ENCODE measurements at places on chromosomes 3 and 15.

- H3K27ac ChIP-seq: peak overlapping the region; percentile 27
- H3K4me3 ChIP-seq: no peak overlapping the region
- H3K36me3 ChIP-seq: peaks cover 78% of the 10 kb centered on the region
- peaks cover 29% of the 10 kb centered on the region for H3K4me1 ChIP-seq
- H3K27me3 ChIP-seq: no peaks in the 10 kb centered on the region
Observed at GRCh38 chr15:78018946-78019644, 58.4 kb downstream of the TBC1D2B start.

DNA sequence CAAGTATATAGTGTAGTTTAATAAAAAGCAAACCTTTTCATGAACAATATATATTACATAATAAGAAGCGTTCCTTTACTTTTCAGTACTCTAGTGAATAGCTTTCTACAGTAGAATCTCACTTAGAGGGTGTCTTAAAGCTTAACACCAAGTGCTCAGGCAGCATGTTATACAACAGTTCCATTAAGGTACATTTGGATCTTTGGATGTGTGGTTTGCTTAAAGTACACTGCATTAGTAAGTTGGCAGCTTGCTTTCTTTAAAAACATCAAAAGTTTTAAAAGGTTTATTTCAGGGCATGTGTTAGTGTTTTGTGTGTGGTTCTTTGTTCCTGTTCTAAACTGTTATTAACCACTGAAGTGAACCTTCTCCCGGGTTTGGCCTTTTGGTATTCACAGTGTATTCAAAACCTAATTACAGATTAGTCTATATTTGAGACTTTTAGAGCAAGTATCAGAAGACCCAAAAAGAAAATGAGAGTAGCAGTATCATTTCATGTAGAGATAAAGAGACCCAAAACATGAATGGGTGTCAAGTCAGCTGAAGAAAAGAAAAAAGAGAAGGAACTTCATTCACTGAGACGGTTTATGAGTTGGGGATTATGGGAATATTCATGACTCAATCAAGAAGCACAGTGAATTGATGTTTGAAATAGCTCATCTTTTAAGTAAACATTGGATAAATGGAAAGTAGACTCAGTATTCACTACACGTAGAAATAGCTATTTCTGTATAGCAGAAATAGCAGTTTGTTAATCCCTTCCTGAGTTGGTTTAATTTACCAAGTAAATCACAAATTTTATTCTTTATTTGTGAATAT lies 93.9 kb downstream of the OPA1 start:
- no peak for DNase-seq
- peaks cover 9% of the 10 kb centered on the region for H3K36me3 ChIP-seq
- H3K4me1 ChIP-seq: no peaks in the 10 kb centered on the region
- H3K27ac ChIP-seq: no peak overlapping the region

DNA sequence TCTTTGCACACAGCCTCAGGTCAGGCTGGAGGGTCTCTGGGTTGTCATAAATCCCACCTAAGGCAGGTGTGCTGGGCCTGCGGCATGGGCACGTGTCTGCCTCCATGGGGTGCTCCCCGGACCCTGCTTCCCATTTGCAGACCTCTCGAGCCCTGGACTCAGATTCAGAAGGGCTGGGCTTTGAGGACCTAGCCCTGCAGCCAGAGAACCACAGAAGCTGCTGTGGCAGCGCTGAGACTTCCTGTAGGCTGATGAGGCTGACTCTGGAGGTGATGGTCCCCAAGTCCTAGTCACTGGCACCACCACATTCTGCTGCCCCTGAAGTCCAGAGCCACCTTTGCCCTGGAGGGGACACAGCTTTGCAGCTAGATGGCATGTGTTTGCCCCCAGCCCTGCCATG lies 156.4 kb downstream of the LRRC28 start:
- peaks cover 19% of the 10 kb centered on the region for H3K4me1 ChIP-seq
- no peaks in the 10 kb centered on the region for H3K36me3 ChIP-seq
- no peak overlapping the region for H3K4me3 ChIP-seq
- no peak for DNase-seq
- H3K27ac ChIP-seq: peak overlapping the region; percentile 54

GRCh38 chr15:50880206-50880605 lies 28.3 kb upstream of the AP4E1 start:
- H3K4me1 ChIP-seq: peaks cover 17% of the 10 kb centered on the region
- peak overlapping the region; percentile 31 for H3K27ac ChIP-seq
- no peak for DNase-seq
- H3K36me3 ChIP-seq: no peaks in the 10 kb centered on the region

DNA sequence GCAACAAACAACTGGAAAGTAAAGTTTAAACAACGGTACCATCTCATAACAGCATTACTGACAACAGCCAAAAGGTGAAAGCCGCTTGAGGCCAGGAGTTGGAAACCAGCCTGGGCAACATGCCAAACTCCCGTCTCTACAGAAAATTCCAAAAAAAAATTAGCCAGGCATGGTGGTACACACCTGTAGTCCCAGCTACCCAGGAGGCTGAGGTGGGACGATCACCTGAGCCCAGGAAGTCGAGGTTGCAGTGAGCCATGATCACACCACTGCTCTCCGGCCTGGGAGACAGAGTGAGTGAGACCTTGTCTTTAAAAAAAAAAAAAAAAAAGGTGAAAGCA lies 4.4 kb downstream of the TNK2 start:
- DNase-seq: peak; percentile 36
- no peaks in the 10 kb centered on the region for H3K36me3 ChIP-seq
- peaks cover 84% of the 10 kb centered on the region for H3K4me1 ChIP-seq
- no peaks in the 10 kb centered on the region for H3K27me3 ChIP-seq
- no peak overlapping the region for H3K27ac ChIP-seq
- no peak overlapping the region for H3K4me3 ChIP-seq

DNA sequence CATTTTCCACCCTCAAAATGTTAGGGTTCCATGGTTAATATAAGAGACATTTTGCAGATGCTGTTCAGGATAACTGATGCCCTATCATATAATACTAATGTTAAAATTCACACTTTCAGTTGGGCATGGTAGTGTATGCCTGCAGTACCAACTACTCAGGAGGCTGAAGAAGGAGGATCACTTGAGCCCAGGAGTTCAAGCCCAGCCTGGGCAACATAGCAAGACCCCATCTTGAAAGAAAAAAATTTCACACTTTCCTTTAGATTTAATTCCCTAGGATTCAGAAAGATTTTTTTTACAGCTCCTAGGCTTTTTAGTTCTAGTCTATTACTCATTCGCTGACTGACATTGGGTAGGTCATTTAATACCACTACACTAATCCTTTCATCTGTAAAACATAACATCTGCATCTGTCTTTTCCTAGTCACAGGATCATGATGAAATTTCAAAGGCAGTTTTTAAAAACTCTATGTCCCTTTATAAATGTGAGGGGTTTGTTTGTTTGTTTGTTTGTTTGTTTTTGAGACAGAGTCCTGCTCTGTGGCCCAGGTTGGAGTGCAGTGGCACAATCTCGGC lies 103.7 kb downstream of the MYO5A start:
- no peaks in the 10 kb centered on the region for H3K4me1 ChIP-seq
- peaks cover 9% of the 10 kb centered on the region for H3K36me3 ChIP-seq
- H3K27ac ChIP-seq: no peak overlapping the region
- no peak for DNase-seq
- H3K4me3 ChIP-seq: no peak overlapping the region
- H3K27me3 ChIP-seq: no peaks in the 10 kb centered on the region

- H3K4me3 ChIP-seq: no peak overlapping the region
- H3K36me3 ChIP-seq: no peaks in the 10 kb centered on the region
- DNase-seq: no peak
- H3K27me3 ChIP-seq: no peaks in the 10 kb centered on the region
- peak overlapping the region; percentile 19 for H3K27ac ChIP-seq
Observed at GRCh38 chr3:177538048-177538749, 340.9 kb upstream of the TBL1XR1 start.

DNA sequence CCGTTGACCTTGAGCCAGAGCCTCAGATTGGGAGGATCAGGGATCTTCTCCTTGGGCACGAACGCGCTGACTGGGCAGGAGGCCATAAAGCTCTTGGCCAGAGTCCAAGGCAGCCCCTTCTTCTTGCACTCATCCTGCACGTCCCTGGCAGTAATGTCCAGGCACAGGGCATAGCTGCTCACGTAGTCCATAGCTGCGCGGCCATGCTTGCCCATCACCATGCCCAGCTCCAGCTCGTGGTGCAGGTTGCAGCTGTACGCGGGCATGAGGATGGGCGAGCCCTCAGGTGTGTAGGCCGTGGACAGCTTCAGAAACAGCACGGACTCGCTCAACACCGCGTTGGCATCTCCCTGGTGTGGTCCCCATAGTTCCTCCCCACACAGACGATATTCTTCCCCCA lies 17.9 kb upstream of the RPLP1 start:
- DNase-seq: no peak
- no peaks in the 10 kb centered on the region for H3K36me3 ChIP-seq
- no peak overlapping the region for H3K27ac ChIP-seq

DNA sequence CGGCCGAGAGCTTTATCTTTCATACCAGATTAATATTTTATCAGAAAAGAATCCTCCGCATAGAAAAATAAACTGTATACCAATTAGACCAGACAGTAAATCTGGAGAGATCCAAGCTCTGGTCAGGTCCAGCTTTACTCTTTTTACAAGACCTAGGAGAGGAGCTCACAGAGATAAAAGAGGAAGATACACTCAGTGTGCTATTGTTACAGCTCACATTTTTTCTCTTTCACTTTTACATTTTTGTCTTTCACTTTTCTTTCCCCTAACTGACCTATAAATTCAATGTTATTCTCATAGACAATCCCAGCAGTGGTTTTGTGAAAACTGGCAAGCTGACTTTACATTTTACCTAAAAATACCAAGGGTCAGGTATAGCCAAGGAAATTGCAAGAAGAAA lies 55.8 kb downstream of the GUCA1C start:
- no peaks in the 10 kb centered on the region for H3K36me3 ChIP-seq
- H3K4me3 ChIP-seq: no peak overlapping the region
- H3K27ac ChIP-seq: no peak overlapping the region
- no peaks in the 10 kb centered on the region for H3K27me3 ChIP-seq

DNA sequence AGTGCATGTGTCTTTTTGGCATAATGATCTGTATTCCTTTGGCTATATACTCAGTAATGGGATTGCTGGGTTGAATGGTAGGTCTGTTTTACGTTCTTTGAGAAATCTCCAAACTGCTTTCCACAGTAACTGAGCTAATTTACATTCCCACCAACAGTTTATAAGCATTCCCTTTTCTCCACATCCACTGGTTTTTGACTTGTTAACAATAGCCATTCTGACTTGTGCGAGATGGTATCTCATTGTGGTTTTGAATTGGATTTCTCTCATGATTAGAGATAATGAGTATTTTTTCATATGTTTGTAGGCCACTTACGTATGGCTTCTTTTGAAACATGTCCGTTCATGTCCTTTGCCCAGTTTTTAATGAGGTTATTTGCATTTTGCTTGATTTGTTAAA lies 117.7 kb downstream of the CHCHD4 start:
- no peaks in the 10 kb centered on the region for H3K36me3 ChIP-seq
- H3K4me1 ChIP-seq: no peaks in the 10 kb centered on the region
- no peaks in the 10 kb centered on the region for H3K27me3 ChIP-seq
- no peak overlapping the region for H3K4me3 ChIP-seq
- DNase-seq: no peak
- no peak overlapping the region for H3K27ac ChIP-seq

- no peak for DNase-seq
- no peak overlapping the region for H3K4me3 ChIP-seq
- H3K4me1 ChIP-seq: no peaks in the 10 kb centered on the region
- H3K27ac ChIP-seq: no peak overlapping the region
- H3K27me3 ChIP-seq: no peaks in the 10 kb centered on the region
Observed at GRCh38 chr3:31993843-31994242, 12.3 kb downstream of the ZNF860 start.

- H3K27me3 ChIP-seq: no peaks in the 10 kb centered on the region
- H3K36me3 ChIP-seq: no peaks in the 10 kb centered on the region
- no peak overlapping the region for H3K27ac ChIP-seq
Observed at GRCh38 chr3:189586941-189587663, 44.1 kb upstream of the TP63 start.

DNA sequence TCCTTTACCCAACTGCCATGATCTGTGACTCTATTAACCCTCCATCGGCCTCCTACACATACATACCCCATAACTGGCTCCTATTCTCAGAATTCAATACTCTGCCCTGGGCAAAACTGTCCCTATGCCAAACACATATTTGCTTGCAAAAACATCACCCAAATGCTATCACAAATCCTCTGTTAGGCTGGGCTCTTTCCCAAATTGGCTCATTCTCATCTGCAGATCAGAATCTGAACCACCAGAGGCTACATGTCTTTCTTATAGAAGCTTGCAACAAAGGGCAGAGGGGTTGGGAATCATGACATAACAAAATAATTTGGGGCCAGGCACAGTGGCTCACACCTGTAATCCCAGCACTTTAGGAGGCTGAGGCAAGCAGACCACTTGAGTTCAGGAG lies 45.4 kb upstream of the GOLM2 start:
- no peak for DNase-seq
- no peak overlapping the region for H3K27ac ChIP-seq
- H3K27me3 ChIP-seq: peaks cover 3% of the 10 kb centered on the region

- no peaks in the 10 kb centered on the region for H3K36me3 ChIP-seq
- DNase-seq: no peak
- H3K4me1 ChIP-seq: no peaks in the 10 kb centered on the region
- no peak overlapping the region for H3K27ac ChIP-seq
- H3K27me3 ChIP-seq: no peaks in the 10 kb centered on the region
Observed at GRCh38 chr3:110341047-110341446, 730.6 kb upstream of the NECTIN3 start.

DNA sequence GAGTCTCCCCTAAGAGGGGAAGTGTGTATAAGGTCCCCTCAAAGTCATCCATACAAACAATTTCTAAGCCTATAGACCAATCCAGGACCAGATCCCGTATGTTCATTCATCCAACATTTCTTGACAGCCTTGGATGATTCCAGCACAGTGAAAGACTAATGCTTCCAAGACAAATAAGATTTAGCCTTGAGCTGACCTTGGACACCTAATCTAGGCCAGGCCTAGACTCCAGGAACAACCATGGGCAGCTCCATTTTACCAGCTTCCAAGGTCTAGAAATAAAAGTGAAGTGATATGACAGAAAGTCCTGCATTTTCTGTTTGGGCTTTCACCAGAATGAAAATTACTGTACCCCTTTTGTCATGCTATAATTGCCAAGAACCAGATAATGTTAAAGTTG lies 67.9 kb upstream of the BCL6 start:
- H3K27ac ChIP-seq: no peak overlapping the region
- H3K27me3 ChIP-seq: no peaks in the 10 kb centered on the region
- no peak for DNase-seq
- H3K4me1 ChIP-seq: peaks cover 15% of the 10 kb centered on the region
- H3K36me3 ChIP-seq: no peaks in the 10 kb centered on the region
- H3K4me3 ChIP-seq: no peak overlapping the region

- no peaks in the 10 kb centered on the region for H3K4me1 ChIP-seq
- no peak for DNase-seq
- H3K36me3 ChIP-seq: no peaks in the 10 kb centered on the region
- H3K4me3 ChIP-seq: no peak overlapping the region
Observed at GRCh38 chr3:191066669-191067068, 132.4 kb upstream of the OSTN start.

- no peak for DNase-seq
- no peaks in the 10 kb centered on the region for H3K27me3 ChIP-seq
- H3K4me3 ChIP-seq: no peak overlapping the region
- no peak overlapping the region for H3K27ac ChIP-seq
Observed at GRCh38 chr15:90667073-90667754, 49.9 kb upstream of the BLM start.

GRCh38 chr3:186626254-186626847 lies 13.5 kb downstream of the AHSG start:
- no peak overlapping the region for H3K4me3 ChIP-seq
- no peaks in the 10 kb centered on the region for H3K4me1 ChIP-seq
- H3K36me3 ChIP-seq: no peaks in the 10 kb centered on the region

Measured in lower lobe of right lung (tissue), 2 donors.